ENCODE measurements at places on chromosomes 4 and X.

DNA sequence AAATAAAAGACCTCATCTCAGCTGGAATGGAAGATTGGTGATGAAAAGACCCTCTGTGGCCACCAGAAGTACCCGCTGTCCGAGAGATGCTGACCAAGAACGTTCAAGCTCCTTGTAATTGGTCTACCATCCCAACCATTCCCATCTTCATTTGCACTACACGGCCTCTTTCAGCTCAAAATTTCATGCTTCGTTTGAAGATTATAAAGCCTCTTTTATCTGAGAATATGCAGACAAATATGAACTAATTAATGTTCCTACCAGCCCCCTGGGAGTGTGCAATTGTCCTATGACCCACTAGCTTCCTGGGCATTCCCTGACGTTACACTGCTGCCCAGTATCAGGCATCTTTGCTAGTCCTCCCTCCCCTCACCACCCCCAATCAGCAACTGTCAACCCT is 583.7 kb downstream of the MID1IP1 start:
- DNase-seq, result no peak

- no peak for DNase-seq
Observed at GRCh38 chr4:184934184-184934583, 84.1 kb upstream of the HELT start.

DNA sequence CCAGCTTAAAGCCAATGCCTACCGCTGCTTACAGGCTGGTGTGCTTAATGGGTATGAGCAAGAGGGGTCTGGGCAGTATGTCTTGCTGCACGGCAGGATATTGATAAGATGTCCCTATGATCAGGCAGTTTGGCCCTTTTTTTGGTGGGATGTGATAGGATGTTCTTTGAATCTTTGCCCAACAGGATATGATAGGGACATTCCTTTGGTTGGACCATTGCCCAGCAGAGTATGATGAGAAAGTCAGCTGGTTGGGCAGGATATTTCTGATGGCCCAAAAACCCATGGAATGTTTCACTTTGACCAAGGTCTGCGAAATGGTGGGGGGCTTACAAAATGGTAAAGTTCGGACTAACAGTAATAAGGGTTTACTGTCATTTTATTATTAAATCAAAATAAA is 1060.6 kb downstream of the STIM2 start:
- DNase-seq, result no peak

GRCh38 chrX:110156167-110156754 is 153.3 kb downstream of the TMEM164 start:
- DNase-seq, result no peak

DNA sequence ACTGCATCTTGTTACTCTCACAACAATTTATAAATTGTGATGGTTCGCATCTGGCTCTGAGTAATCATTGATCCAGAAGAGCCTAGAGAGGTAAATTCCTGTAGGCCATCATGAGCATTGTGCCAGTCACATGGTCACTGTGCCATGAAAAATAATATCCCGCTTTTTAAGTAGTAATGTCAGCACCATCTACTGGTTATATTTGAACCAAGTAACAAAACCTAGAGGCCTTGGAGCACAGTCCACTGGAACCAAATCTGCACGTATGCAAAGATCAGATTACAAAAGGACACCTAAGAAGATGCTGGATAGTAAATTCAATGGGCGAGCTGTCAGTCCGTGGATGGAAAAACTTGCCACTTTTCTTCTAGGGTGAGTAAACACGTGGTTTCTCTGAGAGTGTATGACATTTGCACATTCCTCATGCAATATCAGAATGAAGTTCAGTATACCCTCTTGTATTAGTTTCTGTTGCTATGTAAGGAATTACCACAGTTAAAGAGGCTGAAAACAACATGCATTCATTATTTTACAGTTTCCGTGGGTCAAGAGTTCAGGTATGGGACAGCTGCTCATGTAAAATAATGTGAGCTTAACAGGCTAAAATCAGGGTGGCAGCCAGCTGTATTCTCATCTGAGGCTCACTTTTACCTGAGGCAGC is 26.8 kb downstream of the FAM114A1 start:
- no peak for DNase-seq

- no peak for DNase-seq
Observed at GRCh38 chr4:170025523-170026252, 507 bp downstream of the MFAP3L start.

GRCh38 chr4:139453041-139453370 is 915 bp upstream of the RAB33B start:
- DNase-seq, result no peak

- DNase-seq, result no peak
Observed at GRCh38 chrX:69014200-69014599, 151.1 kb downstream of the PJA1 start.

DNA sequence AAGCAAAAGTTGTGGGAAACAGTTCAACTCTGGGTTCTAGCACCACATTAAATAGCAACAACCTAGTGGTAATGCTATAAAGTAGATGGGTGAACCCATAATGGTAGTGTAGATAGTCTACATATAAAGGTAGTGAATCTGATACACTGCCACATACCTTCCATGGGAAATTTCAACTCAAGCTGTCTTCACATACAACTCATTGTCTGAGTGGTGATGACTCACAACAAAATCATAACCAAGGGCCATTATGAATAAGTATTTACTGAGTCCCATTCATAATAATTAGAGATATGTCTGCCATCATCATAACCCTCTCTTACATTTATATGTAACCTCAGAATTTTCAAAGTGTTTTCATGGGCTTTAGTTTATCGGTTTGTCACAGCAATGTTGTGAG is 34.8 kb downstream of the EGF start:
- DNase-seq, result no peak

GRCh38 chr4:151199319-151200190 is 77.4 kb upstream of the PRSS48 start:
- no peak for DNase-seq

GRCh38 chr4:128468123-128468989 is 180.7 kb upstream of the PGRMC2 start:
- no peak for DNase-seq

- DNase-seq, result no peak
Observed at GRCh38 chr4:118729287-118730286, 44.4 kb downstream of the METTL14 start.

DNA sequence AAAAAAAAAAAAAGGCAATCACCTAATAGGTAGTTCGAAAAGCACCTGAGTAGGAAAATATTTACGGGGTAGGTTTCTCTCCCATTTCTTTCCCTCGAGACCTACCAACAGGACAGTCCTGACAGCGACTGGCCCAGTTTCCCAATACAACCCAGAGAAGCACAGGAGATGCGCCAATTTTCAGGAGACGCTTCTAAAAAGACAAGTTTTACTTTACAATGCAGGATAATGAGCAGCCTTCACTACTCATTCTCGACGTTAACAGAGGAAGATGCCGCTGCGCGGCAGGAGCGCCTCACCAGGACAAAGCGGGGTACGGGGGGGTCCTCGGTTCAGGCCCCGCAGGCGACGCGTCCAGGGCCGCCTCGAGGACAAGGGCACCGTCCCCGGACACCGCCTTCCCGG is 708 bp downstream of the BCLAF3 start:
- DNase-seq, result no peak

DNA sequence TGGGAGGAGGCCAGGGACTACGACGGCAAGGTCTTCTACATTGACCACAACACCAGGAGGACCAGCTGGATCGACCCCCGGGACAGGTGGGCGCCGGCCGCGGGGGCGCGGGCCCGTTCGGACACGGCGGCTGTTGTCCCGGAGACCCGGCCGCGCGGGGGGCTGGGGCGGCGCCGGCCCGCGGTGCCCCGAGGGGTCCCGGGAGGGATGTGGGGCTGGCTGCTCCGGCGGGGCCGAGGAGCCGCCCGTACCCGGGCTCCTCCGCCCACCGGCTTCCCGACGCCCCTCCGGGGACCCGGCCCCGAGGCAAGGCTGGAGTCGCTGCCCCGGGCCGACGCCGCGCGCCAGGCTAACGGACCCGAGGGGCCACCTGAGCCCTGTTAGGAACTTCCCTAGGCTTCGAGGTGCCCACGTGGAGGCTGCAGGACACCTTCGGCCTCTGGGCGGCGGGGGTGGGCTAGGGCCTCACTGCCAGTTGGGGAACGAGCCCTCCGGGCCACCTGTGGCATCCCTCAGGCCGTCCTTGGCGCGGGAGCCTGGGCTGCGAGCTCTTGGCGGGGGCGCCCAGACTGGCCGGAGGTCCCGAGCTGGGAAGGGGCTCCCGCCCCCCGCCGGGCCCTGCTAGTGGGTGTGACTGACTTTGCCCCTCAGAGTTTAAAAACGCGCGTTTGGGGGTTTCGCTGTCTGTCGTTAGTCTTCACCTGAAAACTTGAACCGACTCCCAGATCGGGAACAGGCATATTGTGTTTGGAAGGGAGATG is 660 bp downstream of the WWC2 start:
- DNase-seq, result no peak

DNA sequence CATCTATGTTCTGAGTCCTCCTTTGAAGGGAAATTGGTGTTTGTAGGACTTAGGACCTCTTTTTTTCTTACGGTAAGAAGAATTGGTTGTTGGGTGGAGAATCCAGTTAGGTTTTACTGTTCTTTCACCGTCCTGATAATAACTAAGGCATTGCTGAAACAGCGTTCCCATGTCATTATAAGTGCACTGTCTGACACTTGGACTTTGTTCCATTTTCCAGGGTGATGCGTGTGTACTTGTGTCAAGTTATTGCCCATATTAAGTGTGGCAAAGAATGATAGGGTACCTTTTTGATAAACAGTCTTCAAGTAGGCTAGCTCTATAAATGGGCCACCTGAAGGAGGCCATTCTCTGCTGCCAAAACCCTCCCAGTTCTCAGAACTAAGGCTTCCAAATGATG is 119.7 kb downstream of the AASDH start:
- DNase-seq, result no peak

GRCh38 chr4:78653655-78654054 is 102.1 kb downstream of the ANXA3 start:
- DNase-seq, result no peak

GRCh38 chr4:78644744-78645330 is 93.3 kb downstream of the ANXA3 start:
- DNase-seq, result no peak

DNA sequence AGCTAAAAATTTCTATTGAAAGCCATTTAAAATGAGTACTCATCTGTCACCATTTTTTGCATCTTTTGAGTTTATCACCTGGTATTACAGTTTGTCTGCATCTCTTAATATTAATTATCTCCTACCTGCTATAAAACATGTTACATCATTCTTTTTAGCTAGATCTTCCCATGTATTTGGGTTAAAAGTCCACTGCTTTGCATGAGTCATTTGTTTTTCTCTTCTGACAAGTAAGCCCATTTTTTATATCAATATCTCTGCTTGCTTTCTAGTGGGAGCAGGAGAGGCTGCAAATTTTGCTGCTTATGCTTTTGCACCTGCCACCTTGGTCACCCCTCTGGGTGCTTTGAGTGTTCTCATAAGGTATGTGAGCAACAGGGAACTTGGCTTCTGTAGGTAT is 16.1 kb downstream of the NIPAL1 start:
- DNase-seq, result no peak

DNA sequence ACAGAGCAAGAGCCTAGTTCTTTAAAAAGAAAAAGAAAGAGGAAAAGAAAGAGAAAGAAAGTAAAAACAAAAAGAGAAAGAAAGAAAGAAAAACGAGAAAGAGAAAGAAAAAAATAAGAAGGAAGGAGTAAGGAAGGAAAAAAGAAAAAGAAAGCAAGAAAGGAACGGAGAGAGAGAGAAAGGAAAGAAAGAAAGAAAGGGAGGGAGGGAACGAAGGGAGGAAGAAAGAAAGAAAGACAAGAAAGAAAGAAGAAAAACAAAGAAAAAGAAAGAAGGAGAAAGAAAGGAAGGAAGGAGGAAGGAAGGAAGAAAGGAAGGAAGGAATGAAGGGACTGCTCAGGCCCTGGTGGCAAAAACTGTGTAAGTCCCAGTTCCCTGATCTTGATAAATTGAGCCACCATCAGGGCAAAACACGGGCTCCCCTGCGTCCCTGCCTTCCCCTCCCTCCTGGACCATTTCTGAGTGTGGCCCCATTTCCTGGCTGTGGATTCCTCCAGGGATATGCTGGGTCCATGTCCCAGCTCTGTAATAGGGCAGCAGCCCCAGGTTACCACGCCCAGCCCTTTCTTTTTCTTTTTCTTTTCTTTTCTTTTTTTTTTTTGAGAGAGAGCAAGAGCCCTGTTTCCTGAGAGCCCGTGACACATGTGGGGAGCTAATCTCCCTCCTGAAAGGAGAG is 44.8 kb downstream of the SHOX start:
- DNase-seq, result no peak

- no peak for DNase-seq
Observed at GRCh38 chrX:78931814-78932213, 13.4 kb upstream of the P2RY10 start.

- DNase-seq, result no peak
Observed at GRCh38 chr4:184228056-184228705, 10.5 kb upstream of the ENPP6 start.

DNA sequence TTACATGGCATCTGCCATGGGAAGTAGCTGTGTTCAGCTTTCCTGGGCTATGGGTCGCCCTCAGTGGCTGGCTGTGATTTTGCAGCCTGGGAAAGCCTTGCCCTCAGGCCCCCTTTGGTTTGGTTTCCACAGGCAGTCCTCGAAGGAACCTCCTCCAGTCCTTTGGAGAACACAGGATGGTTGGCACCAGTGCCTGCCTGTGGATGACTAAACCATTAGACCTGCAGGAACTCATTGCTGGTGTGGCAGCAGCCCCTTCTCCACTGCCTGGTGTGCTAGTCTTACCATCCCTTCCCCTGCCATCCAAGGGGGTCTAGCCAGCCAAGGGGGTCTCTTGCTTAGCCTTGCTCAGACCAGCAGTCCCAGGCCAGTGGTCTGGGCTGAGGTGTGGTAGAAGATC is 71.4 kb upstream of the PJA1 start:
- DNase-seq, result no peak

DNA sequence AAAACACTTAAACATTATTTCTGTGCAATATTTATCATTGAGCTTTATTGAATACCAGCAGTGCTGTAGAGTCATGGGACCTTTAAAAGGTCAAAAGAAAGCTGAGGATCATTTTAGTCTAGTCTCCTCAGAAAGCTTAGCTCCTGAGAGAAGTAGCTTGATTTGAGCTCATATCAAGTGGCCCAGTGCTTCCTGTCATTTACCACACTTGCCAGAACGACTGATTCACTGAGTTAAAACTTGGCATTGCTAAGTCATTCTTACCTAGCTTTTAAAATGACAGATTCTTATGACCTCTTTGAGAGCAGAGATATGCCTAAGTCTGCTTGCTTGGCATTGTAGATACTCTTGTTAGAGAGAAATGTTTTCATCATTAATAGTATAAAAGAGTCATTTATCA is 15.2 kb downstream of the SEPTIN11 start:
- no peak for DNase-seq

DNA sequence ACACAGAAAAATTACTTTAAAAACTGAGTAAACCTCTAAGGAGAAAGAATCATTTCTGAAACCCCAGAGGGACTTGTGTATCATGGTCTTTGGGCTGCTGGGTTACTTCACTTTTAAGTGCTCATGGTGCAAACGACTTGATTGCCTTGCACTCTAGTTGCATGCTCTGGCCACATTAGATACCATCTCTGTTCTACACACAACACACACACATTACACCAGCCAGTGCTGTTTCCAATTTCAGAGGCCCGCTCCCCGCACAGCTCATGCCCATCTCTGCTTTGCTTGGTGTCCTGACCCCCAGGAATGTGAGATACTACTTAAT is 2.1 kb downstream of the PPP3CA start:
- DNase-seq, result no peak

Data from activated naive CD8-positive, alpha-beta T cell treated with anti-CD3 and anti-CD28 coated beads, Interleukin-2, amount 50 U/mL, for 16 hours (primary cell).